ENCODE measurements at places on chromosomes 7 and 10.

DNA sequence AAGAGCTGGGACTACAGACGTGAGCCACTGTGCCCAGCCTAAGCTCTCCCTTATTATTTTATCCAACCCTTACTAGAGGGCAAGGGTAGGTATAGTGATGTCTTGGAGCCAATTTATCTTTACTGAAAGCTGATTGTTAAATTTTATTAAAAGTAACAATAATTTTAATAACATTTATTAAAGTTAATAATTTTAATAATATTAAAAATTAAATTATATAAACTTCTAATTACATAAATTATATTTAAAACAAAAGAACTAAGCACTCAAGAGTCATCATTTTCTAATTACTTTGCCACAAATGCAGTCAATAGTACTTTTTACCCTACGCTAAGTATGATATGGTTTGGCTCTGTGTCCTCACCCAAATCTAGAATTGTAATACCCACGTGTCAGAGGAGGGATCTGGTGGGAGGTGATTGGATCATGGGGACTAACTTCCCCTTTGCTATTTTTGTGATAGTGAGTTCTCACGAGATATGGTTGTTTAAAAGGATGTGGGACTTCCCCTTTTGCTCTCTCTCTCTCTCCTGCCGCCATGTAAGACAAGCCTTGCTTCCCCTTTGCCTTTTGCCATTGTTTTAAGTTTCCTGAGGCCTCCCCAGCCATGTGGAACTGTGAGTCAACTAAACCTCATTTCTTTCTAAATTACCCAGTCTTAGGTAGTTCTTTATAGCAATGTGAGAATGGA, 58.4 kb upstream of the ETV1 start:
- no peak for DNase-seq

DNA sequence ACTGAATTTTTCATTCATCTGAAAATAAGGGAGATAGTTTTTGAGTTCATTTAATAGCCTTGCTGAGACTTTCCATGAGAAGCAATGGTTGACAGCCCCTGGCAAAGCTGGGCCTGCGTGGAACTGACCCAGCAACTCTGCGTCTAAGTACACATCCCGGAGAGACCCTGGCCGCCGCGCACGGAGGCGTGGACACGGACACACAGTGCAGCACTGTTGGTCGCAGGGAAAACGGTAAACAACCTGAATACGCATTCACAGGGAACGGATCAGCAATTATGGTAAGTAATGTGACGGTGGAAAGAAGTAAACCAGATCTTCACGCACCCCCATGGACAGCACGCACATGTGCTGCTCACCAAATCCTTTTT, 28.2 kb downstream of the GNA12 start:
- no peak for DNase-seq

- DNase-seq = no peak
These were observed 515.8 kb downstream of the TYW1 start for GRCh38 chr7:67512481-67512880.

- DNase-seq = no peak
These were observed 421.1 kb upstream of the SORCS1 start for GRCh38 chr10:107585630-107586029.

DNA sequence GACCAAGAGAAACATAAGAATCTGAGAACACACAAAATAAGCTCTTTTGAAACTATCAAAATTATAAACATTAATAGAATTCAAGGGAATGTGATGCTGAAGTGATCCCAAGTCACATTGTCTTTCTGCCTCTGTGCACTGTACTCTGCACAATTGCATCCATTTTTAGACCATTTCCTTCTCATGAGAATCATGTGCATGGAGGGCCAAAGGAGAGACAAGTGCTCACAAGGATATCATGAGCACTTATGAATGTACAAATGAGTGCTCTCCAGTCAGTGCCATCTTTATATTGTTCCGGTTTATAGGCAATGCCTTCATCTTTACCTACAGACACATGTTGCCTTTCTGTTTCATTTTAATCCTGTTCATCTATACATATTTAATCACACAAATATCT, 36.9 kb downstream of the MET start:
- no peak for DNase-seq

DNA sequence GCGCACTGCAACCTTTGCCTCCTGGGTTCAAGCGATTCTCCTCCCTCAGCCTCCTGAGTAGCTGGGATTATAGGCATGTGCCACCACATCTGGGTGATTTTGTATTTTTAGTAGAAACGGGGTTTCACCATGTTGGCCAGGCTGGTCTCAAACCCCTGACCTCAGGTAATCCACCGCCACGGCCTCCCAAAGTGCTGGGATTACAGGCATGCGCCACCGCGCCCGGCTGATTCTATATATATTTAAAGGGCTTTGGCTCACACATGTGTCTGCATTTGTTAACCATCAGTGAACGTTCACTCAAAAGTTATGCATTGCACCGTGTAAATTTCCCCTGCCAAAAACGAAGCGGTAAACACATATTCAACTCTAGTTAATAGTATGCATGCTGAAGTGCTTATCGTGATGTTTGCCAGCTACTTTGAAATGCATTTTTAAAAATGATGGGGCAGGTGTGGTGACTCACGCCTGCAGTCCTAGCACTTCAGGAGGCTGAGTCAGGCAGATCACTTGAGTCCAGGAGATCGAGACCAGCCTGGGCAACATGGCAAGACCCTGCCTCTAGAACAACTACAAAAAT, 17.7 kb upstream of the WIPI2 start:
- DNase-seq = no peak
